Activated CD4-positive, alpha-beta T cell treated with anti-CD3 and anti-CD28 coated beads, Interleukin-2, amount 50 U/mL, for 24 hours (primary cell): ENCODE measurements at places on chromosomes 3 and 15.

- DNase-seq, result no peak
Observed at GRCh38 chr3:79140708-79141107, 627.1 kb downstream of the ROBO1 start.

GRCh38 chr3:55272031-55272645 is 215.0 kb downstream of the WNT5A start:
- no peak for DNase-seq

GRCh38 chr3:140238646-140239314 is 303.8 kb downstream of the CLSTN2 start:
- no peak for DNase-seq

DNA sequence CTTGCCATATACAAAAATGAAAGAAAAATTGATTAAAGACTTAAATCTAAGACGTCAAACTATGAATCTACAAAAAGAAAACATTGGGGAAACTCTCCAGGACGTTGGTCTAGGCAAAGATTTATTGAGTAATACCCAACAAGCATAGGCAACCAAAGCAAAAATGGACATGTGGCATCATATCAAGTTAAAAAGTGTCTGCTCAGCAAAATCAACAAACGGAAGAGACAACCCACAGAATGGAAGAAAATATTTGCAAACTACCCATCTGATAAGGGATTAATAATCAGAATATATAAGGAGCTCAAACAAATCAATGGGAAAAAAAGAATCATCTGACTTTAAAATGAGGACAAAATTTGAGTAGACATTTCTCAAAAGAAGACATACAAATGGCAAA is 160.9 kb downstream of the DCLK3 start:
- no peak for DNase-seq

- no peak for DNase-seq
Observed at GRCh38 chr15:85494048-85494777, 113.8 kb downstream of the AKAP13 start.

- DNase-seq, result no peak
Observed at GRCh38 chr15:40289140-40289775, 6.4 kb upstream of the ANKRD63 start.

GRCh38 chr3:56999547-56999946 is 60.9 kb upstream of the SPATA12 start:
- no peak for DNase-seq

- DNase-seq, result no peak
Observed at GRCh38 chr15:82846621-82847020, 37.2 kb downstream of the WHAMM start.
